Epithelial cell of proximal tubule (primary cell): ENCODE measurements at places on chromosomes 5 and 9.

- no peak for DNase-seq
Measured at GRCh38 chr5:140223567-140223966, 48.6 kb downstream of the CYSTM1 start.

GRCh38 chr9:20526500-20527319 is 95.6 kb downstream of the MLLT3 start:
- peak; percentile 88 for DNase-seq

GRCh38 chr5:122766130-122766529 is 8.8 kb upstream of the SNX2 start:
- DNase-seq: no peak

GRCh38 chr5:2148312-2149194 is 265.8 kb upstream of the IRX4 start:
- no peak for DNase-seq

- DNase-seq: no peak
Measured at GRCh38 chr5:156147944-156148285, 179.0 kb upstream of the SGCD start.

DNA sequence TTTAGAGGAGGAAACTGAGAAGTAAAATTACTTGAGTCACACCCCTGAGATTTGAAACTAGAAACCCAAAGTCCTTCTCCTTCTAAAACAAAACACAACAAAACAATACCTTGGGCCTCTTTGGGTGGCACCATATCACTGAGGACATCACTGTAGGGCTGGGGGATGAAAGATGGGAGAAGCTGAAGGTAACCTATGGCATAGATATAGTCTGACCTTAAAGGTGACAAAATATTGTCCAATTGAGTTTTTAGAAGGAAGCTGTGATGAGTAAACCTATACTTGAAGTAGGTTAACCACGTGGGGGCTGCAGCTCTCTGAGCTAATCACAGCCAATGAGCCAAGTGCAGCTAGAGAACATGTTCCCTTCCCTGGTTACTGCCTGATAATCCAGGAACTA is 167.4 kb upstream of the CD180 start:
- no peak for DNase-seq

GRCh38 chr5:134938030-134938429 is 29.7 kb upstream of the CATSPER3 start:
- no peak for DNase-seq

DNA sequence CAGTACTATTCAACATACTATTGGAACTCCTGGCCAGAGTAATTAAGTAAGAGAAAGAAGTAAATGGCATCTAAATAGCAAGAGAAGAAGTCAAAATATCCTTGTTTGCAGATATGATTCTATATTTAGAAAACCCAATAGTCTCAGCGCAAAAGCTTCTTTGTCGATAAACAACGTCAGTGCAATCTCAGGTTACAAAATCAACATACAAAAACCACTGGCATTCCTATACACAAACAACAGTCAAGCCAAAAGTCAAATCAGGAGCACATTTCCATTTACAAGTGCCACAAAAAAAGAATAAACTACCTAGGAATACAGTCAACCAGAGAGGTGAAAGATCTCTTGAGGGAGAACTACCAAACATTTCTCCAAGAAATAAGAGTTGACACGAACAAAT is 1901.9 kb upstream of the ACO1 start:
- DNase-seq: no peak

GRCh38 chr5:119343766-119344165 is 12.1 kb upstream of the TNFAIP8 start:
- DNase-seq: no peak

DNA sequence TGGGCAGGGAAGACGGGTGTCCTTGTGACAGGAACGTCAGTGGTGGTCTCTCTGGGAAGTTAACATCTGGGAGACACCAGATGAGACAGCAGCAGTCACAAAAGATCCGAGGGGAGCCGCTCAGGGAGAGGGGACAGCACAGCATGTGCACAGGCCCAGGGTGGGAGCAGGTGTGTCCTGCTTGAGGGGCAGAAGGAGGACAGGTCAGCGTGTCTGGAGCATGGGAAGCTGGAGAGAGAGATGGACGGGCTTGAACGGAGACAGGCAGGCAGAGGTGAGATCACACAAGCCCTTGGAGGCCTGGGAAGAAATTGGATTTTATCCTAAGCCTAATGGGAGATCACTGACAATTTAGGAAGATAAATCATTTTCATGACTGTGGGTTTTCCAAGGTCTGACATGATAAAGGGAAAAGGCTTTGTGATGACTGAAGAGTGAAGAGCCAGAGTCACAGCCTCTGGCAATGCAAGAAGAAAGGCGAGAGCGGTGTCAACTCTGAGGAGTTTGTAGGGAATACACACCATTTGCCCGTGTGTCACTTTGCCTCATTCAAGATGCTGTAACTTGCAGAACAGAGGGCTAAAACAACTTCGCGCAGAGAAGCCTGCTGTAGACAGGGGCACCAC is 88.3 kb downstream of the FSTL4 start:
- no peak for DNase-seq

DNA sequence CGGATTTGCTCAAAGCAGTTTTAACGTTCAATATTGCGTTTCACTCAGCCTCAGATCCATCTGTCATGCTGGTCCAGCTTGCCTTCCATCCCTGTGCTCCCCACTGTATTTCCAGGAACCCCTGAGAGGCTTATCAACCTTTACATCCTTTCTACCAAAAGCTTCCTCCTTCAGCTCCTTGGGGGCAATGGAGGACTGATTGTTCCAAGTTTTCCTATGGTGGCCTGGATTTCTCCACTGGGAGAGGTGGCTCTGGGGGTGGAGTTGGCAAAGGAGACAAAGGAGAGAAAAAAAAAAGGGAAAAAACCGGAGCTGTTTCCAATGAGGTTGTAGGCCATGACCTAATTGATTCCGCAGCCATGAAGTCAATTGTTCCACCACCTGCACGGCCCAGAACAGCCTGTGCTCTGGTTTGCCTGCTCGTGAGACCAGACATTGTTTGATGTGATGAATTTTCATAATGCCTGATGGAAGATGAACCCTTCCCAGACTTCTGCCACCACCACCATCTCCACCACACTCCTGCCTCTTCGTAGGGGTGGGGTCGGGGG is 54.1 kb downstream of the ABLIM3 start:
- no peak for DNase-seq

- DNase-seq: no peak
Measured at GRCh38 chr5:53434541-53434940, 45.9 kb upstream of the FST start.

GRCh38 chr9:120263836-120264235 is 316.1 kb downstream of the CDK5RAP2 start:
- no peak for DNase-seq

GRCh38 chr5:58048954-58049353 is 410.9 kb downstream of the PLK2 start:
- DNase-seq: no peak

- peak; percentile 29 for DNase-seq
Measured at GRCh38 chr5:130337179-130337888, 433.1 kb downstream of the CHSY3 start.

DNA sequence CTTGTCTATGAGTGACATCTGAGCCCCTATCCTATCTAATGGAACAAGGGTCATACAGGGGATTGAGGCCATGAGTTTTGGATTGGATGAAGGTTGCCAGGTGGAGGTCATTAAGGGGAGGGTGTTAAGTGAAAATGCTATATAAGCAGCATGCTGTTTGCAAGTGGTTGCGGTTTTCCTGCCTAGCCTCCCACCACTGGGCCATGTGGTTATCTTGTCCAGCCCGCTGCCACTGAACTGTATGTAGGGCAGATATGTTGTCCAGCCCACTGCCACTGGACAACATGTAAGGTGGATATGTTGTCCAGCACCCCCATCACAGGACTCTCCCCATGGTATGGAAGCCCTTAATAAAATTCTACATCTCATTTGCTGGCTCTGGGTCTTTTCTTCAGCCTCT is 200.0 kb downstream of the FGF10 start:
- DNase-seq: no peak

GRCh38 chr5:95818181-95819147 is 4.1 kb downstream of the GLRX start:
- no peak for DNase-seq

DNA sequence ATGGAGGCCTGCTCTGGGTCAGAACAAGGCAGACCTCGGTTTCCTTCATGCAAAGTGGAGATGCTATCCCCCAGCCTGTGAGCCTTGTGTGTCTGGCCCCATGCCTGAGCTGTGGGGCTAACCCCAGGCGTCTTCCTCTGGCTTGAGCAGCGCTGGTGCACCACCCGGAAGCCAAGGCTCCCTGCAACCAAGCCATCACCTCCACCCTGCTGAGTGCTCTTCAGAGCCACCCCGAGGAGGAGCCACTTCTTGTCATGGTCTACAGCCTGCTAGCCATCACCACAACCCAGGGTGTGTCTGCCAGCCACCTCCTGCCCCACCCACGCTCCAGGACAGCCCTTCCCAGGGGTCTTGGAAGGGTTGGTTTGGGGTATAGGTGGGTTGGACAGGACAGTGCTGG is 16.2 kb downstream of the REXO4 start:
- DNase-seq: no peak

DNA sequence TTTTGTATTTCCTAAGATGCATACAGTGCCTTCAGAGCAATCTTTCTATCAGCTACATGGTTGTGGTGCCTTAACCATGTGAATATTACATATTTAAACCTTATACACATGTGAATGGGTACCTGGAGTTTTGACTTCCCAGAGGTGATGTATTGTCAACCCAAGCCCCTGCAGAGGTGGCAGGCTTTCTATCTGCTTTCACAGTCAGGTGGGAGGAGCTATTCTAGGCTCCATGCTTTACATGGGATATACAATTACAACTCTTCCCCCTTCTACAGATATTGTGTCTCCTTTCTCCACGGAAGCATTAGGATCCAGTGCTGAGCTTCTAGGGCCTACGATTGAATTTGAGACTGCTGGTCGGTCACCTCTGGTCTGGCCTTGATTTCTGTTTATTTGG is 89.8 kb upstream of the TUT7 start:
- no peak for DNase-seq

GRCh38 chr9:132183134-132183533 is 21.3 kb downstream of the NTNG2 start:
- DNase-seq: no peak

- no peak for DNase-seq
Measured at GRCh38 chr9:84228130-84228720, 112.3 kb downstream of the SLC28A3 start.

DNA sequence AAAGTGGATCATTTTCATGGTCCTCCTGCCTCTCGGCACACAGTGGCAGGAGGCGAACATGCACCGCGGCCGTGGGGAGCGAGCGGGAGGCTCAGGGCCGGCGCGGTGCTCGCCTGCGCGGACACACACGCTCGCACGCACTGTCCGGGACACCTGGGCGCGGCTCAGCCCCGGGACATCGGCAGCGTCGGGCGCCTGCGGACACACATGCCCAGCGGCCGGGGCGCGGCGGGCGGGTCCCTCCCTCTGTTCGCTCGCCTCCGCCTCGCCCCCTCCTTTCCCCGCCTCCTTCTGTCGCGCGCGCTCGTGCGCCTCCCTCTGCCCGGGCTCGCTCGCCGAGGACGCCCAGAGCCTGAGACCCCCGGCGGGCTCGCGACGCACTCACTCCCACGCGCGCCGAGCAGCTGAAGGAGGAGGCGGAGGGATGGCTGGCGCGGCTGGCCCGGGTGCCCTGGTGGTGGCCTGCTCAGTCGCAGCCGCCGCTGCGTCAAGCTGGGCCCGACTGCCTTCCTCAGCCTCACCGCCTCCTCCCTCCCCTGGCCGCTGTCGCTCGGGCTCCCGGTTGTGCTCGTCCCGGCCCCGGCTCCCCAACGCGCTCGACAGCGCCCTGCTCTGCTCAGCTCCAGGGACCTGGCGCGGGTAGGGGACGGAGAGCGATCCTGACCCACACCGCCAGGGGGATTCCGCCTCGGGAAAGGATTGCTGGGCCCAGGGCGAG is at the start of gene FRMD3:
Gene FRMD3, minus strand, starts transcription at position 230 of the 718 bp plus-strand sequence. Its CDS starts 170 bp downstream, at position 60.
- no peak for DNase-seq

DNA sequence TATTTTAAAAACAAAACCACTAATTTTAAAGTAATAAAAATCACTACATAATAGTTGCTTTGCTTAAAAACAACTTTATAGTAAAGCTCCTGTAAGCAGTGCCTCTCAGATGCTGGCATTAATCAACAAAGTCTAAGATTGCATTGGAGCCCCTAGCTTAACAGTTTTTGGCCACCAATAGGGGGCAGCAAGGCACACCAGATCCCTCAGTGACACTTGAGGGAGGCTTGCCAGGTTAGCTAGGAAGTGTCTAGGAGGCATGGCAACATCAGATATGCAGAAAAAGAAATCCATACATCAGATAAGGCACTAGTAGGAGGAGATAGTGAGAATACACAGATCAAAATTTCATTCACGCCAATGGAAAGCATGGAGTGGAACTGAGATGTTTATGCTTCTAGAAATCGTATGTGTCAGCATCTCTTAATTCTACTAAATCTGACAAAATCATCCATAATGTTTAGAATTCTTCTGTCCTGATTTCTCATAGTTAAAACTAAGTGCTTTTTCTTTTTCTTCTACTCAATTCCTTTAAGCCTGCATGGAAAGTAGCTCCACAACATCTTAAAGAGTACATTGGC is 73.6 kb upstream of the PAM start:
- no peak for DNase-seq

- no peak for DNase-seq
Measured at GRCh38 chr9:16197578-16198370, 644.9 kb downstream of the CCDC171 start.

DNA sequence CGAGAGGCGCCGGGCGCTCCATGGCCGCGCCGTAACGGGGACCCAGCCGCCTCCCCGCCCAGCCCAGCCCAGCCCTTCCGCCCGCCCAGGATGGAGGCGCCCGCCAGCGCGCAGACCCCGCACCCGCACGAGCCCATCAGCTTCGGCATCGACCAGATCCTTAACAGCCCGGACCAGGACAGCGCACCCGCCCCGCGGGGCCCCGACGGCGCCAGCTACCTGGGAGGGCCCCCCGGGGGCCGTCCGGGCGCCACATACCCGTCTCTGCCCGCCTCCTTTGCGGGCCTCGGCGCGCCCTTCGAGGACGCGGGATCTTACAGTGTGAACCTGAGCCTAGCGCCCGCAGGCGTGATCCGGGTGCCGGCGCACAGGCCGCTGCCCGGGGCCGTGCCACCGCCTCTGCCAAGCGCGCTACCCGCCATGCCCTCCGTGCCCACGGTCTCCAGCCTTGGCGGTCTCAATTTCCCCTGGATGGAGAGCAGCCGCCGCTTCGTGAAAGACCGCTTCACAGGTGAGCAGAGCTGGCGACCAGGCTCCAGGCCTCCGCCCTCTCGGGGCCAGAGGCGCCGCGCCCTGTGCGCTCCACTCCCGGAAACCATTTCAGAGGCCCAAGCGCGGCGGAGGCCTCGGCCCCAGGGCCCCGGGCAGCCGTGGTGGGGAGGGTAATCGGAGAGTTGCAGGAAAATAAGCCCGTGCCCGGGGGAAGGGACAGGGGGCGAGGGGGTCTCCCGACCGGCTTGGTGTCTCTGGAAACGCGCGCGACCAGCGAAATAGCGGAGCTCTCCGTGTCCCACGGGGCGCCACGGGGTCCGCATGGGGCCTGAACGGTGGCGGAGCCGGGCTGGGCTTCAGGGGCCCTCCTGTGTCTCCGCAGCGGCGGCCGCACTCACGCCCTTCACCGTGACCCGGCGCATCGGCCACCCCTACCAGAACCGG is 496 bp downstream of the TLX3 start:
- no peak for DNase-seq
